Activated CD4-positive, alpha-beta T cell treated with anti-CD3 and anti-CD28 coated beads for 36 hours (primary cell): ENCODE measurements at places on chromosomes 7 and 10. TPM values are rescaled to one million over a fixed set of nuclear protein-coding genes. Genes with fewer than 3 reads are reported as not detected.

GRCh38 chr7:134084488-134085144 lies 42.5 kb upstream of the LRGUK start:
- H3K27ac ChIP-seq = no peak overlapping the region
- no peak overlapping the region for H3K4me3 ChIP-seq
- no peaks in the 10 kb centered on the region for H3K27me3 ChIP-seq
- DNase-seq = no peak

DNA sequence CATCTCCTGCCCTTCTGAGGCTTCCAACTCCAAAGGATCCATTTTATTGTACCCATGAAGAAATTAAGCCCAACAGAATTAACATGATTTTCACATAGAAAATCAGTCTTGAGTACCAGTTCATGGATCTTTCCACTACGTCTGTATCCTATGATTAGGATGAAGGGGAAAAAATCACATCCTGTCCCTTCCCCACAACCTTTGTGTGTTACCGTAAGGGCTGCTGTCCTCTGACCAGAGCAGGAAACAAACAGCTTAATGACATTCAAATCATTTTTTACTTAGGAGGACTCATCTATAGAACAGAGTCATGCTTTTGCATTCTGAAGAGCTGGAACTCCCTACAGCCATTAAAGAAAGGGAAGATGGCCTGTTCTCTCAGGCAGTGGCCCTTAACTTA lies 241.5 kb downstream of the DYNC1I1 start:
- H3K27me3 ChIP-seq = peaks cover 17% of the 10 kb centered on the region
- no peak for DNase-seq
- no peak overlapping the region for H3K4me3 ChIP-seq
- H3K36me3 ChIP-seq = no peaks in the 10 kb centered on the region
- H3K27ac ChIP-seq = no peak overlapping the region
- peaks cover 3% of the 10 kb centered on the region for H3K4me1 ChIP-seq

The ANKRD61 gene
- total RNA-seq = 0.32 TPM

DNA sequence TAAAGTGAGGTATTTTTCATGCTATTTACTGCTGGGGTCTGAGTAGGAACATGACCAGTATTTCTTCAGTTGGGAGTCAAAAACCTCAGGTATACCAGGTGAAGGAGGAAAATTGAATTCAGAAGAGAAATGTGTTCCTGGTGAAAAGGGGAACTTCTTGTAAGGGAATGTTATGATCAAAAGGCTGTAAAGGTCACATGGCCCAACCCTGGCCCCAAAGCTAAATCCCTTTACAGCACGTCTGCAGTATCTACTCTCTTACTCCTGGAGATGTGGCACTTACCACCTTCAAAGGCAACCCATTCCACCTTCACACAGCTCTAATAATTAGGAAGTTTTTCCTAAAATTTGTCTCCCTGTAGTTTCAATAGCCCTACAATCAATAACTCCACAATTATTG lies 15.2 kb downstream of the PIK3AP1 start:
- DNase-seq = no peak
- H3K36me3 ChIP-seq = no peaks in the 10 kb centered on the region
- H3K27me3 ChIP-seq = no peaks in the 10 kb centered on the region
- H3K4me3 ChIP-seq = no peak overlapping the region

The OPALIN gene
- total RNA-seq = not detected
